ENCODE measurements at places on chromosomes 3 and 15. TPM values are rescaled to one million over a fixed set of nuclear protein-coding genes. Genes with fewer than 3 reads are reported as not detected.

CFAP44 gene
- polyA plus RNA-seq: 37.1 TPM

CGNL1 gene
- 63.7 TPM for polyA plus RNA-seq

OXTR gene
- 1.8 TPM for polyA plus RNA-seq

KNG1 gene
- polyA plus RNA-seq: 56.9 TPM

UBAP1L gene
- polyA plus RNA-seq: 6.9 TPM

MNS1 gene
- polyA plus RNA-seq: 35.2 TPM

GRCh38 chr15:89964232-89964954 is 36.7 kb upstream of the ZNF710 start:
- no peak for DNase-seq

- DNase-seq: no peak
These were observed 44.4 kb upstream of the SSR3 start for GRCh38 chr3:156599089-156599874.

GRCh38 chr3:184733971-184734608 is 22.2 kb upstream of the MAGEF1 start:
- DNase-seq: no peak

- DNase-seq: no peak
These were observed 123.1 kb upstream of the UMPS start for GRCh38 chr3:124607163-124607562.

DNA sequence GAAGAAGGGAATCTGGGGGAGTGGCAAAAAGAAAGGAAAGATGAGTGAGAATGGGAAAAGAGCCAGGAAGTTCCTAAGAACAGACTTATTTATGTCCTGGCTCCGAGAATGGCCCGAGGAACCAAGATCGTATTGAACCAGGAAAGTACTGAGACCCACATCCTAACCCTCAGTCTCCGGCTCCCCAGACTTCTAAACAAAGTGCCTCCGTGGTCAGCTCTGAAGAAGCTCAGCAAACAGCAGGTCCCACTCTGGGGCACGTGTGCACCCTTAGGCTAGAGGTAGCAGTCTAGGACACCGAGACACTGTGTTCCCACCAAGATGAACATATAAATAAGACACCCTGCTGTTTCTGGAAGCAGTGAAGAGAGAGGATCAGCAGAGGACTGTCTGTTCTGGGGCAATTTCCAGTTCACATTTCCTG is 307.4 kb downstream of the NTRK3 start:
- no peak for DNase-seq

DNA sequence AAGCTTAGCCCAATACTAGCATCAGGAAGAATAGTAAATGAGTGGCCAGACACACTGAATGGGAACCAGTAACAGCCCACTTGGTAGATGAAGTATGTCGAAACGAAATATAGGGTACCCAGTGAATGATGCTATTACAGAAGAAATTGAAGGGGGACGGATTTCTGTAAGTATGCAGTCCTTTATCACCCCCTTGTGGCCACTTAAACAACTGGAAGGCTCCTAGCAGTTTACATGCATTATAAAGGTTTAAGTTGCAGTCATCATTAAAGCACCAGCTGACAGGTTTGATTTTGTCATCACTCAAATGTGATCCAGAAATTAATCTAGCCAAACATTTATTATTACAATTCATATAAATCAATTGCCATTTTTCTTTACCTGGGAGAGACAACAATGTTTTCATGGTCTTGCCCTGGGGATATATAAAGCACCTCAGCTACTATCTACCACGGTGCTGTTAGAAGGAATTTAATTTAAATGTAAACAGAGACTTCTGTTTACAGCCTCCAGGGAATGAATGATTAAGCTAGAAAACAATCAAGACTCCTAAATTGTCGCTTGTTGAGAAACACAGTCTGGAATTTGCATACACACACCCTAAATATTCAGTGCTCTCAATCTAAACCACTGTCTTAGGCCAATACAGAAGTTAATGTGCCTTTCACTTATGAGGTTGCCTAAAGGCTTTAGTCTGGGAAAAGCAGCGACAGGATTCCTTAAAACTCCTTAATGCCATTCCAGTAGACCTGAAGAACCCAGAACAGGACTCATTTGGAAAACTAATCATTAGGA is 7.8 kb downstream of the EIF1B start:
- DNase-seq: peak; percentile 58

DNA sequence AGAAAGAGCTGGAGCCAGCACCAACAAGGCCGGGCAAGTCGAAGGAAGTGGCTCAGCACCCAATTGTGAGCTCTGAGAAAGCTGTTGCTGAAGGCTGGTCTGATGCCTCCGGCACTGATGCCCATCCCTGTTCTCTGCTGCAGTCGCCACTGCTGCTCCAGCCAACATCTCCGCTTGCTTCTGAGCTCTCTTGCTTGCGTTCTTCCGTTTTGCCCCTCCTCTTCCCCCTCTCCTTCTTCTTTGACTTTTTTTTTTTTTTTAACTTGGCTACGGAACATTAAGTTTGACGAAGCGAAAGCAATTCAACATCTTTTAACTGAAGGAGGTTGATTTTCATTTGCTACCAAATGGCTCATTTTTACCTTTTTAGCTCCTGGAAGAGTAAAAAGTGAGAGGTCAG is 442.9 kb downstream of the MCTP2 start:
- DNase-seq: peak; percentile 66

- DNase-seq: no peak
These were observed 24.4 kb downstream of the XXYLT1 start for GRCh38 chr3:195246581-195246995.

- DNase-seq: no peak
These were observed 275.4 kb downstream of the ABHD5 start for GRCh38 chr3:43966126-43966525.

GRCh38 chr3:100043271-100043670 is 71.0 kb downstream of the FILIP1L start:
- no peak for DNase-seq

DNA sequence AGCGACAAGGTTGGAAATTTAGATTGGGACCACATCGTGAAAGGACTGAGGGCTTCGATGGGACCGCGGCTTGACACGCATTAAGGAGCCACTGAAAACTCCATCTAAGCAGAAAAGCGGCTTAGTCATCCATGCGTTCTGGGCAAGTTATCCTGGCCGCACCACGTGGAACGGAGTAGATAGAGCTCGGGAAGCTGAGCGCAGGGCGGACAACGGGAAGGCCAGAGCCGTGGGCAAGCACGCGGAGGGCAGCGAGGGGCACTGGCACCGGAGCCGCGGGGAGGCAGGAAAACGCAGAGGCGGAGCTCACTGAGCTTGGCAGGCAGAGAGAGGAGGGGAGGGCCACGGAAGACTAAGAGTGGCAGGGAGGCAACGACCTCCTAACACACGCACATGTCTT is 61.3 kb upstream of the VGLL4 start:
- no peak for DNase-seq

DNA sequence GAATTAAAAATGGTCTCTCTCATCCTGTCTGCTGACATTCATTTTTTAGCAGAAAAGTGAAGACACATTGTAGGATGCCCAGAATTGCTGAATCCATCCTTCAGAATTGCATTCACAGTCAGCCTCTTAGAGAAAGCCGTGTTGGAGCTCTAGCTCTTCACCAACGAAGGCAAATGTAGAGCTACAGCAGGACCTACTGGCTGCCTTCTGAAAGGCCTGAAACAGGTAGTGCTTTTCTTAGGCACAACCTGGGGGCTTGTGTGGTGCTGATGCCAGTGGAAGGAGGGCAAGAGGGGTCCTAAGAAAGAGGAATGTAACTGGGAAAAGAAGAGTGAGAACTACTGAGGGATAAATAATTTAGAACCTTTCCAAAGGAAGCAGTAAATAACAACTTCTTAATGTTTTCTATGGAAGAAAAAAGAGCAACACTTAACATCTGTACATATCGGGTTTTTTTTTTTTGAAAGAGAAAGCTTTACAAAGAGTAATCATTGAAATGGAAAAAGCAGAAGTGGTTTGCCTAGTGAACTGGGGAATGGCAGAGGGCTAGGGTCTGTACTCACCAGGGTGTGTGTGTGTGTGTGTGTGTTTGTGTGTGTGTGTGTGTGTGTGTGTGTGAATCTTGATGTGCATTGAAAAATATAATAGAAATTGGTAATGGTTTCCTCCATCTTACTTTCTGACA is 297.8 kb downstream of the SATB1 start:
- DNase-seq: no peak

DNA sequence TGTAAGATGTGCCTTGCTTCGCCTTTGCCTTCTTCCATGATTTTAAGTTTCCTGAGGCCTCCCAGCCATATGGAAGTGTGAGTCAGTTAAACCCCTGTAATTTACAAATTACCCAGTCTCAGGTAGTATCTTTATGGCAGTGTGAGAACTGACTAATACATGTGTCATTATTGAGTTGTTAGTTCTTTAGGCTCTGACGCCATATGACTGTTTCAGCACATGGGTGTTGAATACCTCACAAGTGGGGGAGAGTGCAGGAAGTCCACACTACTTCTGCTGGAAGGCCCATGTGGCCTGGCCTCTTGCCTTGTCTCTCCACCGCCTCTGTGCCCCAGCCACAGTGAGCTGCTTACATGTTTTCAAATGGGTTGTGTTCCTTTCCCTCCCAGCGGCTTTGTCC is 28.5 kb downstream of the MFSD1 start:
- no peak for DNase-seq

GRCh38 chr3:62046326-62046725 is 327.0 kb downstream of the FEZF2 start:
- DNase-seq: no peak

DNA sequence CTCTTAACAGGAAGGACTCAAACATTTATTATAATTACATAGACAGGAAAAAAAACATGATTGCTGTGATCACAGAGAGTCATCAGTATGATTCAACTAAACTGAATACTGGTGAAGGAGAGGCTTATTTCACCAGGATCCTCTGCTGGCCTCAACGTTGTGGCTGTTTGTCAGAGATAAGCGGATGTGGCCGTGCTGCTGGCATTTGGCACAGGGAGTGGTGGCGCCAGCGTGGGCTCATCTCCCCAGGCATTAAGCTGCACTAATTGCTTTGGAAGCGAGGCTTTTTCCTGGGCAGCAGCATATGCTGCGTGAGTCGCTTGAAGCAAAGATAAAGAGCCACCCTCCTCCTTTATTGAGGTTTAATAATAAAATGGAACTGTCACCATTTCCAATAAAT is 306.7 kb downstream of the LRTM1 start:
- no peak for DNase-seq

GRCh38 chr3:147412917-147413685 is 3.9 kb downstream of the ZIC1 start:
- no peak for DNase-seq

All from left kidney (tissue), 8 donors.